ENCODE measurements at places on chromosomes 3 and 15.

- DNase-seq = peak; percentile 53
Measured at GRCh38 chr3:169661361-169662131, 2.0 kb downstream of the MECOM start.

GRCh38 chr3:120637851-120638559 is 41.9 kb downstream of the NDUFB4 start:
- DNase-seq = no peak

DNA sequence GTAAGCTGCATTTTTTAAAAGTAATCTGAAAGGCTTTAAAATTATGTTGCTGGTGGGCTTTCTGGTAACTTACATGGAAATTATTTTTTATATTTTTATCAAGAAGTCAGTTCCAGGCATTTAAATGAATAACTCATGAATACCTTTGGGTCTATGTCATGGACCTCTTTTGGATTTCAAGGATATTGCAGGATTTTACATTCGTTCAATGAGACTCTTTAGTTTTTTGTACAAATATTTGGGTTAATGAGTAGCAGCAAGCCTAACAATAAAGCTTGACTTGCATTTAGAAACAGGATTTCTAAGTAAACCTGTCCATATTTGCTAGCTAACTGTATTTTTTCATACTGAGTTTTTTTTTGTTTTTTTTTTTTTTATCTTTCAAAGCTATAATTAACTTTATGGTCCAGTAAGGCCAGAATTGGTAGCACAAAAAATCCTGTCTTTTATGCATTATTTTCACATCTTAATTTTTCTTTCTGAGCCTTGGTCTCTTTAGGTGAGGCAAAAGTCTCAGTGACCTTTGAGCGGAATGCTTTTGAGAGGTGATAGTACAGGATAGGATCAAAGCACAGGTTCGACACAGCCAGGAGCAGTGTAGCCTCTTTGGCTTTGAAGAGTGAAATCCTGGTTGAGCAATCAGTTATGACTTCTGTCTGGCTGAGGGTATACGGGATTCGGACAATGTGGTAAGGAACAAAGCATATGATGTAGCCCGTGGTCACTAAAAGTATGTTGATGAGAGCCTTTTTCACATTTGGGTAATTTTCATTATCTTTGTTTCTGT is 4.8 kb downstream of the GPR171 start:
- DNase-seq = no peak

GRCh38 chr3:14476583-14477265 is 63.4 kb downstream of the GRIP2 start:
- no peak for DNase-seq

DNA sequence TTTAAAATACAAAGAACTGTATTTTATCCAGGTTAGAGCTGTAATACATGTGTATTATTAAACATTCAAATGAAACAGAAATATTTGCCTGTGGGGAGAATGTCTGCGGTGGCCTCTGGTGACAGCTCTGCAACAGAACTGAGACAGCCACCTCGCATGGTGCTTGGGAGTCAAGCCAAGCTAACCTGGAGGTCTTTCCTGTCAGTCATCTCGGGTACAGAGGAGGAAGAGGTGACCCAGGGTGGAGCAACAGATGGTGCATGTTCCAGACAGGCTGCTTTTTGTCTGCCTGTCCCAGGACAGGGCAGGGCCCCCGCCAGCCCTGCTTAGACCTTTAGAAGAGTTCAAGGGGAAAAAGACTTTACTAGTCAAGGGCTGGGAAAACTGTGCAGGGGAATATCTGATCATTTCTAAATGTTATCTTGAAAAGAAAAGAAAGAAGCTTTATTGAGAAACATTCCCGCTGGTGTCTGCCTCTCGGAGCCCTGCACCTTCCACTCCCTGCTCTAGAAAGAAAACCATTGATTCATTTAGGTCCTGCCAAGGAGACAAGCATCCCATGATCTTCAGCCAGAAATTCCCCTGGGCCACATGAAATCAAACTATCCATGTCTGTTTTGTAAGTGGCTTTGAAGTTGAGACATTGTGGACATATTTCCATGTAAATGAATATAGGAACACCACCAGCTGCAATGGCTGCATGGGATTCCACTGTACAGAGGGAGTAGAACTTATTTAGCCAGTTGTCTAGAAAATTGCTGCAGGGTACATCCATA is 5.5 kb upstream of the NR2E3 start:
- DNase-seq = no peak

- DNase-seq = no peak
Measured at GRCh38 chr15:56640549-56640948, 92.8 kb downstream of the ZNF280D start.

- no peak for DNase-seq
Measured at GRCh38 chr3:37968813-37969595, 21.6 kb upstream of the VILL start.

DNA sequence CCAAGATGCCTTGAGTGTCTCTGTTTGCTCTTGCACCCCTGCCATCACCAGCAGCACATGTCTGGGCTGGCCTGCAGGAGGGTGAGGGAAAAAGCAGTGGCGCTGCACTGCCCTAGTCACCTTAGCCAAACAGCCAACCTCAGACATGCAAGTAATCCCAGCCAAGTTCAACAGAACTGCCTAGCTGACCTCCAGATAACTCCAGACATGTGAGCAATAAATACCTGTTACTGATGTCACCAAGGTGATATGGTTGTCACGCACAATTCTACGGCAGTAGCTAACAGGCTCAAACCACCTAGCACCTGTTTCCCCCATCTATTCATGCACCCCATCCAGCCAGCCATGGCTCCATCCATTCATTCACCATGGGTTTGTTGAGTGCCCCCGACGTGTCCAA is 99.9 kb downstream of the SRGAP3 start:
- no peak for DNase-seq

DNA sequence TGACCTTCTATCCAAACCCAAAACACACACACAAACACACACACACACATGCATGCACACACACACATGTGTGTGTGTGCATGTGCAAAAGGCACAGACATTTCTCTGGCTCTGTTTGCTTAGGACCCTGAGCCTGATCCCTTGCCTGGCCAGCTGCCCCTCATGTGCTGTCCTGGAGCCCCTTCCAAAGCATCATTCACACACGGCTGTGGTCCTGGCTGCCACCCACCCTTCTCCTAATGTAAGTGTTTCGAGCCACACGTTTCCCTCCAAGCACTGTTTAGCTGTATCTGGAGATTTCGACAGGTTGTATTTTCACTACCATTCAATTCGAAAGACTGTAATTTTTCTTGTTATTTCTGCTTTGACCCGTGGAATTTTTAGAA is 45.8 kb upstream of the KLF13 start:
- DNase-seq = no peak

GRCh38 chr3:133763797-133764683 is 17.8 kb downstream of the TF start:
- no peak for DNase-seq

- no peak for DNase-seq
Measured at GRCh38 chr3:123759311-123759710, 124.8 kb downstream of the MYLK start.

GRCh38 chr3:192444096-192444790 is 283.1 kb downstream of the FGF12 start:
- DNase-seq = peak; percentile 61

- no peak for DNase-seq
Measured at GRCh38 chr3:48546203-48546829, 10.3 kb downstream of the PFKFB4 start.

GRCh38 chr15:55685286-55685685 is 57.7 kb downstream of the PRTG start:
- no peak for DNase-seq

DNA sequence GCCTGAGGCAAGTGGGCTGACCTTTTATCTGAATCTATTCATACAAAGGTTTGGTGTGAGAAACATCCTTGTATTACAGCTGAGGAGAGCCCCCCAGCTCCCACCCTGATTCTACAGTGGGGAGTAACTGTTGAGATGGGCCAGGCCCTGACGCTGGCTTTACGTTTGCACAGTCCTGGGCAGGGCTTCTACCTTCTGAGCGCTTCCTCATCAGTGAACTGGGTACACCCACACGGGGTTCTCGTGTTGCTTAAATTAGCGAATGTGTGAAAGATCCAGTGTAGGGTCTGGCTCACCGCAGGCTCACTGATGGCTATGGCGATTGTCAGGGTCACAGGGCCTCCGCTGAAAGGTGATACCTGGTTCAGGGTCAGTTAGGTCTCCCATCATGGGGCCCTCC is 7.3 kb upstream of the GHRL start:
- no peak for DNase-seq

- DNase-seq = no peak
Measured at GRCh38 chr15:34708422-34708821, 46.4 kb downstream of the GJD2 start.

GRCh38 chr3:48086705-48087104 is 70.5 kb upstream of the MAP4 start:
- DNase-seq = no peak

- DNase-seq = no peak
Measured at GRCh38 chr3:20924646-20925385, 738.8 kb upstream of the SGO1 start.

GRCh38 chr3:101069901-101070798 is 76.9 kb upstream of the ABI3BP start:
- DNase-seq = peak; percentile 72

- DNase-seq = no peak
Measured at GRCh38 chr3:59502806-59503205, 453.0 kb upstream of the CFAP20DC start.

- DNase-seq = no peak
Measured at GRCh38 chr15:36844534-36844998, 255.8 kb downstream of the MEIS2 start.

GRCh38 chr15:39645138-39645975 is 64.5 kb downstream of the THBS1 start:
- no peak for DNase-seq

GRCh38 chr3:59573911-59574310 is 524.1 kb upstream of the CFAP20DC start:
- DNase-seq = no peak

DNA sequence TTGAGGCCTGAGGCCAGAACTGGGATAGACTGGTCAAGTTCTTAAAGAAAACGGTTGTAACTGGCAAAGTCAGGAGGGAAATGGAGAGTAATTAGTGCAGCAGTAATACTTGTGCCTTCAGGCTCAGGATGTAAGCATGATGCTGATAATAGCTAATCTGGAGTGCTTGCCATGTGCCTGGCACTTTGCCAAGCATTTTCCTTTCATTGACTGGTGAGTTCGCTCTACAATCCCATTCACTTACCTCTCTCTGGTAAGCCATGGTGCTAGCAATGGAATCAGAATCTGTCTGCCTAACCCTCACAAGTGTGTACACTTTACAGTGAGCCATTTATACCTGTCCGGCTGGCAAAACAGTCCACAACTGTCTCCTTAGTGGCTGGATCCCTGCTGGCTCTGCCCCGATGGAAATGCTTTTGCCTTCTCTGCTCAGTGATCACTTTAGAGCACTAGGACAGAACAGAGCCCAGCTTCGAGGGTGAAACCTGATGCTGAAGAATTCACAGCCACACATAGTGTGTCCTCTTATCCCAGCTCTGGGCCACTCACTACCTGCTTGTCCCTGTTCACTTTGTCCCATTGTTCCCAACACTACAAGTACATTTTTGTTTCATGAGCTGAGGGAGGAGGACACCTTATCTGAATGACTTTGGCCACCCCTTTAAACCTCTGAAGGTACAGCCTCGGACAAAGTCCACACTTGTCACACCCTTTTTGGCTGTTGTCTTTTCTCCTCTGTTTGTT is 10.3 kb downstream of the CHP1 start:
- no peak for DNase-seq

DNA sequence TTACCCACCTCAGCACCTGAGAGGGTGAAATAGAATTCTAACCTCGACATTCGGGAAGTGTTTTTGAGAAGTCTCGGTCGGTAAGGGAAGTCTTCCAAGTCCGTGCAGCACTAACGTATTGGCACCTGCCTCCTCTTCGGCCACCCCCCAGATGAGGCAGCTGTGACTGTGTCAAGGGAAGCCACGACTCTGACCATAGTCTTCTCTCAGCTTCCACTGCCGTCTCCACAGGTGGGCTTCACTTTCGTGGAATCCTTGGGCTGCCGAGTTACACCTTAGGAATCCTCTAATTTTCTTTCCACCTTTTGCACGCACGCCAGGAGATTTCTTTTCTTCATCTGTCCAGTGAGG is 775 bp downstream of the CCNDBP1 start:
- no peak for DNase-seq

GRCh38 chr3:30677347-30677685 is 70.9 kb downstream of the TGFBR2 start:
- no peak for DNase-seq

- peak; percentile 22 for DNase-seq
Measured at GRCh38 chr3:46860810-46861604, 2.2 kb downstream of the MYL3 start.

DNA sequence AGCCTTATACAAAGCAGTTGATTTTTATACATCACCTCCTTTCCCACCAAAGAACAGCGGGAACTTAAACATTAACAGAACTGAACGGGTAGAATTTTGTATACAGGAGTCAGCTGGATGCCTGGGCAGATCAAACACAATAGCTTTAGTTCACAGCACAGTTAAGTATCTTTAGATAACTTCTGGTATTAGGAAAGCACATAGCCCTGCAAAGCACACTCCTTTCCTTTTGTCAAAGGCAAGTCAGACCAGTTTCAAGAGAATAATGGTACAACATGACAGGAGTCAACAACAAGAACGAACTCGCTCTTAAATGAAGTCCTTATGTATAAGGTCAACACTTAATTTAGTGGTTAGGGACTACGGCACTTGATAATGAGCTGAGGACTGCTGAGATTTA is 26.3 kb downstream of the ABCC5 start:
- no peak for DNase-seq
